Hepatocyte (in vitro differentiated cells): ENCODE measurements at places on chromosomes 4 and X.

GRCh38 chr4:165963621-165964020, 90.6 kb downstream of the TLL1 start:
- DNase-seq = no peak

- DNase-seq = no peak
Measured at GRCh38 chr4:26451597-26451996, 38.7 kb downstream of the CCKAR start.

- no peak for DNase-seq
Measured at GRCh38 chr4:54187148-54187547, 41.9 kb upstream of the PDGFRA start.

DNA sequence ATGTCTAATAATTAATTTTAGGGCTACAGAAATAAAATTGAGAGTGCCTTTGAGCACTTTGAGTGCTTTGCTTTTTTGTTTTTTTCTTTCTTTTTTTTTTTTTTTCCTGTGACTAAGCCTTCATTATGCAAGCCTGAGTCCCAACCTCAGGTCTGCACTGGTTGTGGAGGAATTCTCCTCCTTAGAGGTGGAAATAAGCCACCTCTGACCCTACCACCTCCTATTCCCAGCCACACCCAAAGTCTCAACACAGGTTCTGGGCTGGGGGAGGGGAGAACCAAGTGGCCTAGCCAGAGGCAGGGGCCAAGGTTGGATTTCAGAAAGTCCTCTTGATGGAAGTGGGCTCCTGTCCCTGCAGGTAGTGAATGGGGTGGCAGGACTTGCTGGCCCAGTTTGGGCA, 180.2 kb downstream of the ARAP2 start:
- DNase-seq = no peak

DNA sequence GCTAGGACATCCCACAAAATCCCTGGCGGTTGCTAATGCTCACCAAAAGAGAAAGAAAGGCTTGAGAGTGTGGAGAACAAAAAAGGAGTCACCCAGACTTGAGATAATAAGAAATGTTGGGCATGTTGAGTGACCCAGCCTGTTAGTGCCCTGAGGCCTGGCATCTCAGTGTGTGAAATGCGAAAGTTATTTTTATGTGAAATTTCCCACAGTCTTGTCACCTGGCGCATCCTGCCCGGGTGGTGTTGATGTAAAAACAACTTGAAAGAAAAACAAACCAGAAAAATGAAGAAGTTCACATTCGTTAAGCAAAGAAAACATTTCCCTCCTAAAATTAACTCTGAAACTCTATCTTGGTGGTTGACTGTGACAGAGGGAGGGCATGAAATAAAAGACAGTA, 495.2 kb downstream of the MID1IP1 start:
- no peak for DNase-seq

GRCh38 chrX:73262991-73263390, 48.3 kb upstream of the NAP1L2 start:
- no peak for DNase-seq

GRCh38 chrX:47240619-47241018, 7.8 kb downstream of the USP11 start:
- DNase-seq = no peak

DNA sequence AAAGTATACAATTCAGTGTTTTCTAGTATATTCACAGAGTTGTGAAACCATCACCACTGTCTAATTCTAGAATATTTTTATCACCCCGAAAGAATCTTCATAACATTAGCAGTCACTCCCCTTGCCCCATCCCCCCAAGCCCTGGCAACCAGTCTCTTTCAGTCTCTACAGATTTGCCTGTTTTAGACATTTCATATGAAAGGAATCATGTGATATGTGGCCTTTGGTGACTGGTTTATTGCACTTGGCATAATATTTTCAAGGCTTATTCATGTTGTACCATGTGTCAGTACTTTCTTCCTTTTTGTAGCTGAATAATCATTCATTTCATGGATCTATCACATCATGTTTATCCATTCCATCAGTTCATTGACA, 371.7 kb downstream of the AFF2 start:
- DNase-seq = no peak

DNA sequence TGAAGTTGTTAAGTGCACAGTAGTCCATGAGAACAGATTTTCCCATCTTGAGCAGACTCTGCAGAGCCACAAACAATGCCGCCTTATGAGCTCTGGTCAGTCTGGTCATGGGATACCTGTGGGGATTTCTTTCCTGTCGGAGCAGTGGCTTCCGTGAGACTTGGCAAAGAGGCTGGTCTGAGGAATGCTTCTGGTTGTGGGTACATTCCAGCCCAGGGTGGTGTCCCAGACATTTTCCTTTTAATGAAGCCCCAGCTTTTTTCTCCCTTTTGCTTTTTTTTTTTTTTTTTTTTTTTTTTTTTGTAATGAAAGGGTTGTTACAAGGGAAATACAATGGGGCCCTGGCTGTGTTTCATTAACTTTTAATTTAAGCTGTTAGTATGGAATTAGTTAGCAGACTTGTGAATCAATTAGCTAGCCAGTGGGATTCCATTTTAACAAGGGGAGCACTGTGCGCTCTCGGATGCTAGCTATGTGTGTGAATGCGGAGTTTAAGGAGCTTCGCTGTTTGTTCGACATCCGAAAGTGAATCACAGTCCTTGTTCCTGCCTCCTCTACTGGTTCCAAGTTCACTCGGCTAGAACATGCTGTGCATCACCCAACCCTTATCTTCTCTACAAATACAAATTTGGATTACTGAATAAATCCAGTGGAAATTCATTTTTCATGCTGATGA, 225.1 kb downstream of the CBR4 start:
- DNase-seq = no peak

DNA sequence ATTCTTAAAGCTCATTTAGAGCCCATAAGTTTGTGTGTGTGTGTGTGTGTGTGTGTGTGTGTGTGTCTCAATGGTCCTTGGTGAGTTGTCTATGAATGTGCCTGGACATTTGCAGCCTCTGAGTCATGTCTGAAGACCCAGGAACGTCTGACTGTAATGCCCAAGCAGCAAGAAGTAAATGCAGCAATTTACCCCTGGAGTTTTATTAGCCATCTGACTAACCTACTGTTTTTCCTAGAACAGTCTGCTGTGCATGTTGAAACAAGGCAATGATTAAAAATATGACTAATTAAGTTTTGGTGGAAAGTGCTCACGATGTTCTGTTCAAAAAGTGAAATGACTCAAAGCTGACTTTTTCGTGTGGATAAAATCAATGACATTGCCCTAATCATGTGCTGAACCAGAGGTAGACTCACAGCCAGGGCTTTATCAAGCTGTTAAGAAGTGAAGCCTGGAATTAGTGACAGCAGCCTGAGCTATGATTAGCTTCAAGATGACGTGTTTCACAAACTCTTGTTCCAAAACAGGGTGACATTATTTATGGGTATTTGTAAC, 201.6 kb downstream of the CPE start:
- DNase-seq = peak; percentile 30

DNA sequence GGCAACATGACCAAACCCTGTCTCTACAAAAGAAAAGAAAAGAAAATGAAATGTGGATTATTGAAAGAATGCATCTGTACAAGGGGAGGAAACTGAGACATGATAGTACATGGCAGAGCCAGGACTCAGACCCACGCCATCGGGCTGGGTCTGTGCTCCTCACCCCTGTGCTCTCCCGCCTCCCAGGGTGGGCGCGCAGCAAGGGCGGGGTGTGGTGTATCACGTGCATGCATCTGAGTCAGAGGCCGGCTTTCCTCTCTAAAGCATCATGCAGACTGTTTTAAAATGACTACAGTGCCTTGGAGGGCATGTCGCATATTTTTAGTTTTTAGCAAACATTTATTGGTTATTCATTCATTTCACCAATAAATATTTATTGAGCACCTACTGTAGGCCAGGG, 47.8 kb downstream of the HTT-AS start:
- no peak for DNase-seq

GRCh38 chr4:48247142-48247877, 22.3 kb downstream of the TEC start:
- DNase-seq = no peak

DNA sequence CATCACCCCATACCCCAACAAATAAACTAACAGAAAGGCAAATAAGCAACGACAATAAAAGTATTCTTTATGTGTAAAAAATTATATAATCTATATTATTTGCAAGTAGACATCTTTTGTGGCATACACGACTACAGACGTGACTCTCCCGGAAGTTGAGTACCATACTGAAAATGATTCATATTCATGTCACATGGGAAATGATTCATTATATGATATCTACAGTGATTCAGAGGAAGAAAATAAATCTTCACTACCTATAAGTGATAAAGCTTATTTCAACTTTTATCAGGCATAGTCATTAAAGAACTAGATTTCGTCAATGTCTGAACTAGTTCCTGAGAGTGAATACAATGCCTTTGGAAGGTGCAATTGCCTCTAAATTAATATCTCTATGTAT, 4.6 kb upstream of the ANTXR2 start:
- no peak for DNase-seq

DNA sequence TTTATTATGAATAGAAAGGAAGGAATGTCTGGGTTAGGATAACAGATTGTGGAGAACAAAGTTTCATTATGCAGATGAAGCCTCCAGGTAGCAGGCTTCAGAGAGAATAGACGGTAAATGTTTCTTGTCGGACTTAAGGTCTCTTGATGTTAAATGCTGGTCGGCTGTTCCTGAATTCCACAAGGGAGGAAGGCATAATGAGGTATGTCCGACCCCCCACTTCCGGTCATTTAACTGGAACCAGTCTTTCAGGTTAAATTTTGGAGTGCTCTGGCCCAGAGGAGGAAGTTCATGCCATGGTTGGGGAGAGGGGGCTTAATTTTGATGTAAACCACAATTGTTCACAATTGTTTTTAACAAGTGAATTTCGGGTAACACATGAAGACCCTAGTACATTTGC, 158.1 kb upstream of the VCX3A start:
- no peak for DNase-seq

GRCh38 chr4:16202598-16202997, 23.7 kb downstream of the TAPT1 start:
- no peak for DNase-seq

DNA sequence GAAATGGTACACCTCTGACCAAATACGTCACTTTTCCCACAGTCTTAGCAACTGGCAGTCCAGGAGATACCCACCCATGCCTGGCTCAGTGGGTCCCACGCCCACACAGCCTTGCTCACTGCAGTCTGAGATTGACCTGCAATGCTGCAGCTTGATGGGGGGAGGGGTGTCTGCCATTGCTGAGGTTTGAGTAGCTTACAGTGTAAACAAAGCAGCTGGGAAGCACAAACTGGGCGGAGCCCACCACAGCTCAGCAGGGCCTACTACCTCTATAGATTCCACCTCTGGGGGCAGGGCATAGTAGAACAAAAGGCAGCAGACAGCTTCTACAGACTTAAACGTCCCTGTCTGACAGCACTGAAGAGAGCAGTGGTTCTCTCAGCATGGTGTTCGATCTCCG, 52.7 kb downstream of the AMER1 start:
- DNase-seq = peak; percentile 27

- DNase-seq = no peak
Measured at GRCh38 chrX:154979629-154980028, 42.9 kb downstream of the F8 start.

DNA sequence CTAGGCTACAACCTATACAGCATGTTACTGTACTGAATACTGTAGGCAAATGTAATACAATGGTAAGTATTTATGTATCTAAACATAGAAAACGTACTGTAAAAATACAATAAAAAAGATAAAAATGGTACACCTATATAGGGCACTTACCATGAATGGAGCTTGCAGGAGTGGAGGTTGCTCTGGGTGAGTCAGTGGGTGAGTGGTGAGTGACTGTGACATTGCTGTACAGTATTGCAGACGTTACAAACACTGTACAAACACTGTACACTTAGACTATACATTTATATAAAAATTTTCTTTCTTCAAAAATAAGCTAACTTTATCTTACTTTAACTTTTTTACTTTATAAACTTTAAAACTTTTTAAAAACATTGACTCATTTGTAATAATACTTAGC, 190.3 kb upstream of the NR3C2 start:
- DNase-seq = no peak

- DNase-seq = no peak
Measured at GRCh38 chr4:186030399-186030775, 38.6 kb upstream of the TLR3 start.

DNA sequence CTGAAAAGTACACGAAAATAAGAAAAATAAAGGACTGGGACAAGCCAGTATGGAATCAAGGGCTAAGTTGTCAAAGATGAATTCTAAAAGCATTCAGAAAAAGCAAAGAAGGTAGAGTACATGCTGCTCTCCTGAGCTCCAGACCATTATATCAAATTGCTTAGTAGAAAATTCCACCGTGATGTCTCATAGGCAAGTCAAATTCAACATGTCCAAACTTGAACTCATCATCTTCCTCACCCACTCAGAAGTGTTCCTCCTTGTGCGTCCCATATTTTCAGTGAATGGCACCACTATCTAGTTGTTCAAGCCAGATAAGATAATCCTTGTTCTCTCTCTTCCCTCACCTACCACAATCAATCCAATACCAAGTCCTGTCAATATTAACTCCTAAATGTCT, 37.5 kb upstream of the IL13RA2 start:
- no peak for DNase-seq

GRCh38 chrX:41526925-41527324, 79.8 kb downstream of the NYX start:
- DNase-seq = no peak
